ENCODE measurements at places on chromosomes 12 and 14.

DNA sequence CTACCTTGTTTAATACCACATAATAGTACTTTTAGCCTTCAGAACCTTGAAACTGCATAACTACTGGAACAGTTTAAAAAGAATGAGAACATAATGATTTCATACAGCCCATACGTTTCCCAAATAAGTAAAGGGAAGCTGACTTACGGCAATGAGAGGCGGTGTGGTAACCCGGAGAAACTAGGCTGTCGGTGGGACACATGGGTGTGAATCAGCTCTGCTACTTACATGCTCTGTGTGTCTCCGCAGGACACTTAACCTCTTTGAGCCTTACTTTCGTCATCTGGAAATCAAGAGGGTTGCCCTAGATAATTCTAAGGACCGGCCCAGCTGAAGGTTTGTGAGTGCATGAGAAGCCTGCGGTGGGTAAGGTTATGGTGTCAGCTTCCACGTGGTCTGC lies 49.3 kb upstream of the PLEKHG3 start:
- DNase-seq, result peak; percentile 18

DNA sequence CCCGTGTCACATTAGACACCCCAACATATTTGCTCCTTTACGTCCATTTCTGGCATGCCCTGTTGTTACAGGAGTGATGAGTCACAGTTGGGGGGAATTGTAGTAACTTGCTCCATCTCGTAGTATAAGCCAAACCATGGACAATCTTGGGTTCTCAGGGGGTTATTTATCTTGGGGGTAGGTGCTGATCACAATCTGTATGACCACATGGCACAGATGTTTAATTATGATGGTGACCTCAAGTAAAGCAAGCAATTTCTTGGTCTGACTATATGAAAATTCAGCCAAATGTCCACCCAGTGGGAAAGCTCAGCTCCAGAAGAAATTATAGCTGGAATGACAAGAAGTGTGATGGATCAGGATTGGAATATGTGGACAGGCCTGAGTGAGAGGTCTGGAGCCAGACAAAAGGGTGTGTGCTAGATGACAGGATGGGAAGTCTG lies 32.1 kb upstream of the STON2 start:
- no peak for DNase-seq

GRCh38 chr12:7834701-7835100 lies 38.0 kb downstream of the SLC2A14 start:
- peak; percentile 8 for DNase-seq

DNA sequence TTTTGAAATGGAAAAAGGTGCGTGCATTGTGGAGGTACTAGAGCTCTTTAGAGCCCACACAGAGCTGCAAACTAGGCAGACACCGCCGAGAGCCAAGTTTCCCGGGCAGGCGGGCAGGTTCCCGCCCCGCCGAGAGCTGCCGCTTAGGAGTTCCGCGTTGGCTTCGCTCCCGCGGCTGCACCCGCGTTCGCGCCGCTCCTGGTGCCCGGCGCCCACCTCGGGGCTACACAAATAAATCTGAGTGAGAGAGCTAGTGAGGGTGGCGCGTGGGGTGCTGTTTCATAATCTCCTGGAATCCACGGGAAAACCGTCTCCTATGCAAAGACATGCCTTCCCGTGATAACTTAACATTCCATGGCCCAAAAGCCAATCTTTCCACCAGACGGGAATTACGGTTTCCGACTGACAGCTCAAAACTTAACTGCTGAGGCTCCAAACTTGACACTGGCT lies 645 bp downstream of the KITLG start:
- no peak for DNase-seq

- no peak for DNase-seq
These were observed 64.3 kb downstream of the PLEKHG3 start for GRCh38 chr14:64768401-64769095.

GRCh38 chr14:61034416-61035120 lies 53.5 kb downstream of the SLC38A6 start:
- no peak for DNase-seq

DNA sequence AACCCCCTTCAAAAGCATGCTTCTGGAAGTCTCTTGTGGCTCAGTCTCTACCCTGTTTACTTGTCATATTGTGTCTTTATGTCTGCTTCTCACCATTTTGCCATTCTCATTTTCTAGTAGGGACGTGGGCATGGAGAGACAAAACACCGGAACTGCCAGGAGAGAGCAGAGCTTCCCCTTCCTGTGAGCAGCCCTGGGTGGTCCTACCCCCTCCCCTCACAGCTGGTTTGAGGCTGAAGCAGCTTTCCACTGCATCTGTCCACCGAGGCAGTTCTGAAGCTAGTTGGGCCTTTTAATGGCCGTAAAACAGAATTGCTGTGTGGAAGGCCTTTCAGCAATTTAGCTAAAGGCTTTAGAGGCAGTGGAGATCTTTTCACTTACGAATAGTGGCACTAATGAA lies 77.0 kb downstream of the PELI2 start:
- no peak for DNase-seq

Measured in fibroblast of mammary gland (primary cell).